ENCODE measurements at places on chromosomes 6 and 20. TPM values are rescaled to one million over a fixed set of nuclear protein-coding genes. Genes with fewer than 3 reads are reported as not detected.
A peak's percentile ranks its signal among the peaks of the same experiment; 100 is the strongest.

- DNase-seq = no peak
These were observed 7.7 kb downstream of the KIF3B start for GRCh38 chr20:32285082-32285620.

Gene C20orf144
- not detected for total RNA-seq

DNA sequence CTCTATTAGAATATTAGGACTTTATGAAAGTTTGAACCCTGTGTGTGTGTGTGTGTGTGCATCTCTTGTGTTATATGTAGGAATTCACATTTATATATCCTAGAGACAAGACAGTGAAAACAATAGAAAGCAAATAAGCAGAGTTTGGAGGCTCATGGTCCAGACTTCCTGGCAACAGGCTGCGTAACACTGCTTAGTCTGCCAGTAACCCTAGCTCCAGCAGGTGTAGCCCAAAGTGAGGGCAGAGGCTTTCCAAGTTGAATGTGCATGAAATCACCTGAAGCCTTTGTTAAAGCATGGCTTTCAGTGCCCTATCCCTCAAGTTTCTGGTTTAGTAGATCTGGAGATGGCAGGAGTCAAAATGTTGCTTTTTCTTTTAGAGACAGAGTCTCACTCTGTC is 569.9 kb downstream of the KIF16B start:
- no peak for DNase-seq

GRCh38 chr6:137958811-137959565 is 91.9 kb downstream of the TNFAIP3 start:
- DNase-seq = no peak

GRCh38 chr20:54014293-54014926 is 56.0 kb downstream of the BCAS1 start:
- no peak for DNase-seq

- DNase-seq = no peak
These were observed at the start of gene NOX3 for GRCh38 chr6:155455766-155456165. Gene NOX3, minus strand, starts transcription at chr6:155455839. Its CDS starts 39 bp downstream, at chr6:155455800.

DNA sequence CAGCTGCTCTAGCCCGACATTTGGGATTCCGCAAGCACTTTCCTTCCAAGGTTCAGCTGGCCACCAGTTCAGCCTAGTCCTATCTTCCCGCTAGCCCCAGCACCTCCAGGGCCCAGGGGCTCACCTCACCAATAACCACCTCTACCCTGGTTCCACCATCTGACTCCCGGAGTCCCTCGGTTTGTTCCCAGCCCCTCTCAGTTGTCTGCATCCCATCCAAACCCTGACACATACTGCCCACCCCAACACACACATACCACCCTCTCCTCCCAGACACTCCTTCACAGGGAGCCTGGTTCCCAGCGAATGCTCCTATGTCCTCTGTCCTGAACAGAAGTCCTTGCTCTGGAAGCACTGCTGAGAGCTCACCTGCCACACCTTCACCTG is 418 bp downstream of the TNXB start:
- no peak for DNase-seq

Gene SOX18
- total RNA-seq = 3.9 TPM

- DNase-seq = no peak
These were observed 11.1 kb upstream of the VAPB start for GRCh38 chr20:58377766-58378401.

- DNase-seq = no peak
These were observed 5.4 kb downstream of the NKX2-2 start for GRCh38 chr20:21508230-21509078.

DNA sequence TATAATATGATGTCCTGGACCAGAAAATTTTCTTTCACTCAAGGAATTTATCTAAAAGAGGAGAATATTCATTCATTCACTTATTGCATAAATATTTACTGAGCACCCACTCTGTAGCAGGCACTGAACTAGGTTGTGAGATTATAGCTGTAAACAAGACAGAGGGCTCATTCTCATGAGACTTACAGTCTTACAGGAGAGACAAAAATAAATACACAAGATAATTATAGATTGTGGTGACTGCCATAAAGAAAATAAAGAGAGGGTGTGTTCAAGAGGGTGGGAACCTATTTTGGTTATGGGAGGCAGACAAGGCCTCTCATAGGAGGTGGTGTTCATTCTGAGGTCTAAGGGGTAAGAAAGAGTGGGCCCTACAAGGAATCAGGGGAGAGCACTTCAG is 109.9 kb upstream of the SUPT3H start:
- DNase-seq = no peak

Gene IL22RA2
- not detected for total RNA-seq

GRCh38 chr6:169189686-169190085 is 64.0 kb downstream of the THBS2 start:
- no peak for DNase-seq

DNA sequence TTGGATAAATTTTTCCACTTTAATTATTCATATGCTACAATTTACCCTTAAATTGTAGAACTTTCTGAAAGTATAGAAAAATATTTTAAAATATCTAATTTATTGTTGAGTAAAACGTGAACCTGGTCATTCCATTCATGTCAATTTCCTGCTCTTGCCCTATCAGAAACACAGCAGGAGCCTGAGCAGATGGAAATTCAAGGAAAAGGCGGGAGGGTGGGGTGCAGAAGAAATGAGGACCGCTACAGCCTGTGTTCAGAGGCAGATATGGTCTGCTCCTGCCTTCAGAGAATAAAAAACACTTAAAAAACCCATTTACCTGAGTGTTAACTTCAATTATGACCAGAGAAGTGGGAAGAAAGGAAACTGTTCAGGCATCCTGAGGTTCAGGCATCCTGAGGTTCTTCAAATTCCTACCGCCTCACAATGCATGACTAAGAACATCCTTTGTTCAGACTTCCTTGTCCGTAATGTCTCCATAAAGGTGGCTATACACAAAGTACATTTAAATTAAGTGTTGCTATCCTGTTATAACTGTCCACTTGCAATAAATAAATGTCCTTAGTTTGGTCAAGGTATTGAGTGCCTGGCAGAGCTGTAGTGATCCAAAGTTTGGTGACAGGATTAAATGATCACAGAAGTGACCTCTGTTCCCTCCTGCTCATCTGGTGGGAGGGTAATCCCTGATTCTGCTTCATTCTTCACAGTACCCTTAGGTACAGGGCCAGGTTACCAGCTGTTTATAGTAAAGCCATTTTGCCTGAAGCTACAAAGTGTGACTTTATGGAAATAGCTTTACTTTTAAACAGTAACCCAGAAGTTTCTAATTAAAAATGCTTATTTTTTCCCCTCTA is 109.1 kb downstream of the MAN1A1 start:
- no peak for DNase-seq

Gene SPEF1
- total RNA-seq = not detected

Gene DNMT3B
- total RNA-seq = 2.7 TPM

Gene ENPP1
- 3.1 TPM for total RNA-seq

GRCh38 chr20:51354191-51354768 is 188.2 kb downstream of the NFATC2 start:
- no peak for DNase-seq

Gene GCNT2
- total RNA-seq = 37.4 TPM

DNA sequence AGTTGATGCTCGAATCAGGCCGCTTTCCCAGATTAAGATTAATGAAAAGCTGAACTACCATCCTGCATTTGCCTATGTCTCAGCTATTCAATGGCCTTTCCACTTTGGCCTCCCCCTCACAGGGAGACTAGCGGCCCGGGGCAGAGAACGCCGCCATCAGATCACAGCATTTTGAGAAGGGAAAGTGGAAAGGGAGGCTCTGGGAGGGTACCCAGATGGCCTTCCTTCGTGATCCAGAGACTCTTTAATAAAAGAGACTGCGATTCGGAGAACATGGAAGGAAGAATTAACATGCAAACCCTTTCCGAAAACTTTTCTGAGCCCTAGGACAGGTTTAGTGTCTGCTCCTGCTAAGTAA is 533 bp downstream of the MRPS18A start:
- no peak for DNase-seq

Gene ATRN
- 32.1 TPM for total RNA-seq

DNA sequence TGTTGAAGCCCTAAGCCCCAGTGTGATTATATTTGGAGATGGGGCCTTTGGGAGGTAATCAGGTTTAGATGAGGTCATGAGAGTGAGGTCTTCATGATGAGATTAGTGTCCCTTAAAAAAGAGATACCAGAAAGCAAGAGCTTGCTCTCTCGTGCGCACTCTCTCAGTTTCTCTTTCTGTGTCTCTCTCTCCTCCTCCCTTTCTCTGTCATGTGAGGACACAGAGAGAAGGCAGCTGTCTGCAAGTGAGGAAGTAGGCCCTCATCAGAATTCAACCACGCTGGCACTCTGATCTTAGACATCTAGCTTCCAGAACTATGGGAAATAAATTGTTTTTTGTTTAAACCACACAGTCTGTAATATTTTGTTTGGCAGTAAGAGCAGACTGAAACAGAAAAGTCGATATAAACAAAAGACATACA is 180.5 kb downstream of the IBTK start:
- no peak for DNase-seq

- no peak for DNase-seq
These were observed 143.4 kb upstream of the MYLIP start for GRCh38 chr6:15985379-15985959.

GRCh38 chr6:117483645-117484016 is 1.2 kb downstream of the DCBLD1 start:
- no peak for DNase-seq

Gene EPPIN
- total RNA-seq = not detected

GRCh38 chr20:25867776-25868649 is 171.4 kb upstream of the ZNF337 start:
- peak; percentile 86 for DNase-seq

DNA sequence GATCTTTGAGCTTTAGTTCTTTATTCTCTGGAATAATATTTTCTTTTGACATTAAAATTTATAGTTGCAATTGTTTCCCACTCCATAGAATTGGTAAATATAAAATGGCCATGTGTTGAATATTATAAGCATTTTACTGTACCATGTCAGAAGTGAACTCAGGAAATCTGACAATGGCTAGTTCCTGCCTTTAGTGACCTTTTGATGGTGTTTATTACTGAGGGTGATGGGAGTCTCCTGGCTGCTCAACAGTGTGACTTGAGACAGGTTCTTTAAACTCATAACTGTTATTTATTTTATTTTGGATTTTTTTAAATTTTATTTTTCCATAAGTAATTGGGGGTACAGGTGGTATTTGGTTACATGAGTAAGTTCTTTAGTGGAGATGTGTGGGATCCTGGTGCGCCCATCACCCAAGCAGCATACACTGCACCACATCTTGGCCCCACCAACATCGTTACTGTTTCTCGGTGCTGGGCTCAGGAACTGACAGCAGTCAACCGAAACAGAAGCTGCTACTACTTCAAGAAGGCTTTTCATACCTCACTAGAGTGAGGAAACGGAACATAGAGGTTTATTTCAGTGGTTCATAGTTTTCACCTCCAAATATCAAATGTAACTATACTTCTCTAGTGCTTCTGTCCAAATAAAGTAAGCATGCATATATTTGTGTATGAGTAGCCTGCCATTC is 90.4 kb downstream of the PLEKHG1 start:
- no peak for DNase-seq

Gene CCR6
- total RNA-seq = 1.1 TPM

Gene TRIM40
- not detected for total RNA-seq

- DNase-seq = peak; percentile 83
These were observed 23.8 kb upstream of the FAM50B start for GRCh38 chr6:3825331-3825831.

GRCh38 chr6:139778688-139779087 is 404.2 kb upstream of the CITED2 start:
- DNase-seq = no peak

DNA sequence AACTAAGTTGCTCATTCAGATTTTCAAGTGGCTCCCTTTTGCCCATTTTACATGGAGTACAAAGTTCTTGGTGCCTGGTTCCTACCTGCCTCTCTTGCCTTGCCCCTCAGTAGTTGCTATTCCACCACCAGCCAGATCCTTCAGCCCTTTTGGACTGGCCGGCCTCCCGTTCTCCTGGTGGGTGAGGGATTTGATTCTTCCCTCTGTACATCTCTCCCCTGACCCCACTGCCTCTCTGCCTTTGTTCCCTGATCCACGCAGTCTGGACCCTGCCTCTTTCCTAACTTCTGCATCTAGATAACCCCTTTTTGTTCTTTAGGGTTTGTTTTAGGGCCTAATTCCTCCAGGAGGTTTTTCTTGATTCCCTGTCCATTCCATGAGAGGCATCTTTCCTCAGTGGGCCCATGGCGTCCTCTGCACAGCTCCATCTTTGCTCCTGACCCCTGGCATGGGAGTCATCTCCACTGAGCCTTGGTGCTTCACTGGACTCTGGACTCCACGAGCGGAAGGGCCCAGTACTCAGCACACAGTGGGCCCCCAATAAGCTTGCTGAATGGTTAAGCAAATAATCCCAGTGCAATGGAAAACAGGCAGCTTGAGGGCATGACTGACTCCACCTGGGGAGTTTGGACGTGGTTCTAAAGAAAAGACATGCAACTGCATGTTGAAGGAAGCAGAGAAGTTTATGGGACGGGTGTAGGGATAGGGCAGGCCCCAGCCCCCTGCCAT is 309.3 kb upstream of the SUPT3H start:
- no peak for DNase-seq

Gene HCK
- total RNA-seq = 5.6 TPM

GRCh38 chr6:41492261-41492891 is 53.8 kb upstream of the FOXP4 start:
- DNase-seq = no peak

DNA sequence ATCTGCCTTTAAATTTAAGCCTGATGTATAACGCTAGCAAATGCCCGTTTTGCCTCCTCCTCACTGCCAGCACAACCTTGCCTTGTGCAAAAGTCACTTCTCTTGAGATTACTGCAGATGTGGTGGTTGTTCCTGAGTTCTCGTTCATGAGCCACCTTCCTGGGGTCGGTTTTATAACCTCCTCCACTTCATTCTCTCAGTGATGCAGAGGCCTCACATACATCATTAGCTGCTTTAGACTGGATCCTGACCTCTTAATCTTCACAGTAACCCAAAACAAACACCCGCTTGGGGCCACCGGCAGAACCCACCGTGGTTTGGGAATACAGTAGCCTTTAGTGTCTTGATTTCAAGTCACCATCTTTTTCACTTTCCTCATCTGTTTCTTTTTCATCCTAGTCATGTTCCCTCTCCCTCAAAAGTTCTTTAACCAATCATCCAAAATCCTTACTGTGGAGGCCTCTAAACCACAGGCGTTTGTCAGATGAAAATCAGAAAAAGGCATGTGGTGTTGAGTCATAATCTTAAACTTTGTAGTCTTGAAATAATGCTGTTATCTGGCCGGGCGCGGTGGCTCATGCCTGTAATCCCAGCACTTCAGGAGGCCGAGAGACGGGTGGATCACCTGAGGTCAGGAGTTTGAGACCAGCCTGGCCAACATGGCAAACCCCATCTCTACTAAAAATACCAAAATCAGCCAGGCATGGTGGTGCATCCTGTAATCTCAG is 430.3 kb upstream of the SOX4 start:
- no peak for DNase-seq

Gene SAPCD1
- 9.3 TPM for total RNA-seq

Gene HAO1
- 0.80 TPM for total RNA-seq

Gene KPNA5
- 6.1 TPM for total RNA-seq

DNA sequence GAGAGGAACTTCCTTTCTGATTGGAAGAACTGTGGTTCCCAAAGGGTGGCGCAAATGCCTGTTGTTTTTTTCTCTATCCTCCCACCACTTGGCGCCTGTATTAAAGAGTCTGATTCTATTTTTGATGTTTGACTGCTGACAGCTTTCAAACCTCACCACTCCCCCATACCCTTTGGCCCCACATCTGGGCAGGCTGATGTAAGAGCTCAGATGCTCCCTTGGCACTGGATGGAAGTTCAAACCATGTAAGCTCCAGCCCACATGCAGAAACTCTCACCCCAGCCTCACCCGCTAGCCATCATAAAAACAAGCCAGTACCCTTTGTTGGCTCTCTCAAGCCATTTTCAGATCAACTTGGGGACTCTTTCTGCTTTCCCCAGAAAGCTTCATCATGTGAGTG is 20.0 kb upstream of the TMEM14A start:
- DNase-seq = no peak

Gene ULBP1
- total RNA-seq = not detected
